Left kidney (tissue), 8 donors: ENCODE measurements at places on chromosomes 3 and 15.

- DNase-seq: no peak
These were observed 50.7 kb downstream of the ADCY5 start for GRCh38 chr3:123397921-123398785.

- no peak for DNase-seq
These were observed 202.5 kb upstream of the HES1 start for GRCh38 chr3:193933451-193933850.

- DNase-seq: peak; percentile 74
These were observed 26.3 kb downstream of the CCDC13 start for GRCh38 chr3:42746455-42747450.

GRCh38 chr15:58312031-58312430 is 119.8 kb upstream of the LIPC start:
- no peak for DNase-seq

- DNase-seq: no peak
These were observed 204.9 kb downstream of the TIGIT start for GRCh38 chr3:114498539-114499370.

GRCh38 chr3:159137949-159138348 is 336.1 kb downstream of the MFSD1 start:
- DNase-seq: no peak

DNA sequence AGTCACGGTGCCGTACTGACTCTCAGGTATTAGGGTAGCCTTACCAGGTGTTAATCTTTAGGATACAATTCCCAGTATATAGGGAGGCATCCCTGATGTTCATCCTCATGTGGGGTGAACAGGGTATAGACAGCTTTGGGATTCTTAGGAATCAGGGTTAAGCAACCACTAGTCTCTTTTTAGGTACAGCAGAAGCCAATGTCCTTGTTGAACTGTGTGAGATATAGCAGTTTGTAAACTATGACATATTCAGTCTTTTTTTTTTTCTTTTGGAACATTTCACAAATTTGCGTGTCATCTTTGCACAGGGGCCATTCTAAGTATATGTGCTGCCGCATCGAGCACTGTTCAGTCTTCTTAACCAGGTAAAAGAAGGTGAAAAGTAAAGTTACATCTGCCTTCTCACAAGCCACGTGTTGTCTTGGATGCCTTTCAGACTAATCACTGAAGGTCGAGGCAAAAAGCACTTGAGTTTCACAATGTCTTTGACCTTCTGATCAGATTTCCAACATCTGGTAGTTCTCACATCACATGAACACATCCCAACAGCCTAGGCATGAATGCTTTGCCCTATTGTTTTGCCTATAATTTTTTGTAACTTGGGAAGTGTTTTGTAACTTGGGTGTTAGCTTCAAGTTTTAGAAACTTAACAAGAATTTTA is 17.2 kb downstream of the TSEN2 start:
- no peak for DNase-seq

- no peak for DNase-seq
These were observed 255.6 kb upstream of the NECTIN3 start for GRCh38 chr3:110816008-110816407.

- no peak for DNase-seq
These were observed 436.2 kb downstream of the OCA2 start for GRCh38 chr15:27662892-27663291.

DNA sequence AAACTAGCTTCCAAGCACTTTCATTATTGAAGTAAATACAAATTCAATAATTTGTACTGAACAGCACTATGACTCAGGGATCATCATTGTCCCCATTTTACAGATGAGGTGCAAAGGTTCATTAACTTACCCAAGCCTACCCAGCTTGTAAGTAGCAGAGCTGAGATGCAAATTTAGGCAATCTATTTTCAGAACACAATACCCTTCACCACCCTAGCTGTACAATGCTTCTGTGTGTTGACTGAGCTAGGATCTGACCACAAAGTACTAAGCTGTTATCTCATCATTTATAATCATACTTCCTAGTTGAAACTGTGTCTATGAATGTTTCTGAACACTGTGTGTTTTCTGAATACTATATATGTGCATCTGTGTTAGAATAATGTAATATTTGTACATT is 3.2 kb upstream of the ILDR1 start:
- no peak for DNase-seq

GRCh38 chr3:146164071-146164470 is 3.1 kb upstream of the PLOD2 start:
- DNase-seq: no peak

GRCh38 chr3:153976891-153977554 is 144.2 kb upstream of the ARHGEF26 start:
- no peak for DNase-seq

DNA sequence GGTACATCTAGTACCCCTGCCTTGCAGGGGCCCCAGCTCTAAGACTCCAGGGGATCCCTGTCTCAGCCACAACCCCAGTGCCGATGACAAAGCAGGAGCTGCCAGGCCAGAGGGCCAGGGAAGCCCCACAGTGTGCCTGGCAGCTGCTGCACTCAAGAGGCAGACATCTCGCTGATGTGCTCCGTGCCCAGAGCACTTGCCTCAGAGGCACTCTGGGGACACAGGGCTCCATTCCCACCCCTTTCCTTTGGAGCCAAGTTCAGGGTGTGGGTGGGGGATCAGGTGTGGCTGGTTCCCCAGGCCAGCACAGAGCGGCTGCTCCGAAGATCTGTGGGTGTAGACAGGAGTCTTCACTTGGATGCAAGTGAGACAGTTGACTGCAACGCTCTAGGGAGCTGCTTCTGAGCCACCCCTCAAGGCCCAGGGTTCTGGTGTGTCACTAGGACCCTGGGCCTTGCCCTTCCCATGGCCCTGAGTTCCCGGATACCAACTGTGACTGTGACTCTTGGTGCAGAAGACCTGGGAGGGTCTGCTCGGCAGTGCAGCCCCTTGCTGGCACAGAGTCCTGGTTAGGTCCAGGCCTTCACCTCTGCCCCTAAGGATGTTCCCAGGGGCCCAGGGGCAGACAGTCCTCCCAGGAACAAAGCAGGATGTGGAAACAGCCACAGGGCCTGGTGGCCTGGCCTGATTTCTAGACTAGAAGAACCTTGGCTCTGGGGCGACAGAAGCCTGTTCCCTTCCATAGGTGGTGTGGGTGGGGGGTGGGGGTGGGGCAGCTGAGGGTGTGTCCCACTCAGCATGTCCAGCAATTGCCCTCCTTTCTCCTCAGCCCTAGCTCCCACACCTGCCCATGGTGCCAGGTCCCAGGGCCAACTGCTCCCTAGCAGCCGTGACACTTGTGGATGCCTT is 2.5 kb downstream of the NT5DC2 start:
- DNase-seq: no peak

DNA sequence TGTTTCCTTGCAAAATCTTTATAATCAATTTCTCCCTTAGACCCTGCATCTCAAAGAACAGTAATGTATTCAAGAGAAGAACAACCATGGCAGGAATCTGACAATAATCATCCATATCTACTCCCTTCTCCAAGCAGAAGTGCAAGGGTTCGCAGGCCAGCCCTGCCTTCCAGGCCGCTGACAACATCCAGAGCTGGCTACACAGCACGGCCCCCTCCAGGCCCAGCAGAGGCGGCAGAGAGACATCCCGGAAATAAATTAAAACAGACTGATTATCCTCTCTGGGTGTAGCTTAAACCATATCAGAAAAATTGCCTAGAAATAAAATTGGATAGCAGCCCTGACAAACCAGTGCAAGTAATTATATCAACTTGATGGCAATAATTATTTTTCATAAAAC is 223.3 kb downstream of the FAM43A start:
- DNase-seq: no peak

DNA sequence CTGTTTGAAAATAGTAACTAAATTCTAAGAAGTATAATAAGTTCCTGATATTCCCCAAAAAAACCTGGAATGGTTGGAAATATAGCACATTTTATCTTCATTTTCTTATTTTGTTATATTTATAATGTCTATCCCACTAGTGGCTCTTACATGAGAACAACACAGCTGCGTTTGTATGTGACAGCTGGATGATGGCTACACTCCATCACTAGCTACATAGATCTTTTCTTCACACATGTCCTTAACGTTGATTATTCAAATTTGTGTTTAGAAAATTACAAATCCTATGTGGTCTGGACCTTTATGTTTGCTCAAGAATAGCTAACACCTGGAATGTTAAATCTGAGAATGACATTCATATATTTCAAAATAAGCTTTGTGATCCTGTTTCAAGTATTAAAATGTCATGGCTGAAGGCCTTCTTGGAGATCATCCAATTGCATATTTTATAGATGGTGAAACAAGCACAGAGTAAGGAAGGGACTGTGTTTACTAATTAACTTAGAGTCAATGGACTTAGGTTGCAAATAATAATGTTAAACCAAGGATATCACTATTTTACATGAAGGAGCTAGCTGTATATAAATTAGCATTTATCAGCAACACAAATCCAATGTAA is 60.8 kb downstream of the ATP13A5 start:
- DNase-seq: no peak

GRCh38 chr3:188673646-188674186 is 498.1 kb upstream of the TPRG1 start:
- no peak for DNase-seq

DNA sequence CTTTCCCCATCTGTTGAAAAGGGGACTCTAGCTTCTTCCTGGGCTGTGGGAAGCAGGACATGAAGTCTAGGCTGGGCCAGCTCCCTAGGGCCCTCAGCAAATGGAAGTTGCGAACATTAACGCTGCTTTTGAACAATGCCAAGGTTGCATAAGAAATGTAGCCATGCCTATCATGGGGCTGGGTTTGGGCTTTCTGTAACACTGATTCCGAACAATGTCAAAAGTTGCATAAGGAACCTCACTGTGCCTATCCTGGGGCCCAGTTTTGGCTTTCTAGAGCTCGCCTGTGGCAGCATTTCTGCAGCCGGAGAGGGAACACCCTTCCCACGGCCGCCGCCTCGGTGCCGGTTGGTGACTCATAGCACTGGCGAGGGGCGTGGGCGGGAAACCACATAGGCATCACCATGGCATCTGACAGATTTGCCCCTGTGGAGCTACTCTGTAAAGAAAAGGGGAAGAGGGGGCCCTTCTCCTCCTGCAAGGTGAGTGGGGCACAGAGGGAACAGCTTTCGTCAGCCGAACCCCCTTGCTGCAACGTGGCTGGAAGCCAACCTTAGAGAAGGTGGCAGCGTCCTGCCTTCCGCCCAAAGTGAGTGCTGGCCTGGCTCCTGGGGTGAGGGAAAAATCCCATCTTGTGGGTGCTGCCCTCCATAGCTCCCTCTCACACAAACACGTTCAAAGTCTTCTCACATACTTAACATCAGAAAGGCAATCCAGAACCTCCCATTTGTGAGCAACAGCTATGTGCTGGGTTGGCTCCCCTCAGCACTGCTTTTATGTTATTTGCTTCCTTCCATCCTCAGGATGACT is 46.6 kb upstream of the ATP2B2 start:
- no peak for DNase-seq

GRCh38 chr3:13113346-13114330 is 40.4 kb upstream of the IQSEC1 start:
- DNase-seq: no peak

GRCh38 chr15:95604634-95605036 is 725.9 kb upstream of the NR2F2 start:
- DNase-seq: no peak

GRCh38 chr15:20294651-20295237 is 246.9 kb downstream of the GOLGA6L6 start:
- no peak for DNase-seq

DNA sequence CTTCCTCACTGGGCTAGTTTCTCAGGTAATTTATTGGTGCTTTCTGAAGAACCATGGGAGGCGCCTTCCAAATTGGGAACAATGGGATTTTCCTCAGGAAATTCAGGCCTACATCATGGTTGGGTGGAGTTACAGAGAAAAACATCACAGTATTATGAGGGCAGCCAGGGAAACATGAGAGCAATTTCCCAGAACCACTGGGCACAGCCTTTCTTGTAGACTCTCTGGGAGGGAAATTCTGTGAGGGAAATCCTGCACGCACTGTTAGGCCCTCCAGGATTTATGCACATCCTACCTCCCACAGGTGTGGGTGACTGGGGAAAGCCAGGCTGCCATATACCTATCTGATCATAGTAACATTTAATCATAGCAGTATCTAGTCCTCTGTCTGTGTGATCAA is 13.2 kb downstream of the POPDC2 start:
- DNase-seq: peak; percentile 37

DNA sequence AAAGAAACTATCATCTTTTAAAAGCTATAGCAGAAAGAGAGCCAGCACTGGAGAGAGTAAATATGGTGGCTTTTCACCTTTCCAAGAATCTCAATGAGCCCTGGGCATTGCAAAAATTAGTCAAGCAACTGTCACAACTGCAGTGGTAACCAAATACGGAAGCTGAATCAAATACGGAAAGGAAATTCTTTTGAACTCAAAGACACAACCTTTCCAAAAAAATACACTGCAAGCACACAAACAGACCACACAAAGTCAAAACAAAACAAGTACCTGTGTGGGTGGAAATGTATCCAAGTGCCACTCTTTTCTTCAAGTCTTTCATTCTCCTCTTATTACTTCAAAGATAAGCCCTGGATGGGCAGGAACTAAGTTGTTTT is 17.6 kb downstream of the VGLL4 start:
- DNase-seq: no peak

GRCh38 chr15:40050788-40051470 is 11.9 kb upstream of the SRP14 start:
- DNase-seq: no peak

- DNase-seq: no peak
These were observed 9.5 kb downstream of the ADAMTS17 start for GRCh38 chr15:100332231-100332630.

- no peak for DNase-seq
These were observed 16.3 kb upstream of the LMCD1 start for GRCh38 chr3:8485141-8485870.

GRCh38 chr15:74958908-74959585 is 2.5 kb upstream of the RPP25 start:
- no peak for DNase-seq
